Transverse colon (tissue), 4 donors: ENCODE measurements at places on chromosomes 4 and X. TPM values are rescaled to one million over a fixed set of nuclear protein-coding genes. Genes with fewer than 3 reads are reported as not detected.
A peak's percentile ranks its signal among the peaks of the same experiment; 100 is the strongest.

- H3K4me1 ChIP-seq = no peaks in the 10 kb centered on the region
- no peak overlapping the region for H3K27ac ChIP-seq
- peaks cover 14% of the 10 kb centered on the region for H3K36me3 ChIP-seq
Observed at GRCh38 chr4:15037923-15038541, 35.8 kb downstream of the CPEB2 start.

GRCh38 chr4:110627977-110628662 is 5.2 kb upstream of the PITX2 start:
- H3K27ac ChIP-seq = no peak overlapping the region
- peaks cover 100% of the 10 kb centered on the region for H3K27me3 ChIP-seq
- DNase-seq = no peak
- H3K4me1 ChIP-seq = no peaks in the 10 kb centered on the region
- H3K36me3 ChIP-seq = no peaks in the 10 kb centered on the region
- H3K4me3 ChIP-seq = no peak overlapping the region

GRCh38 chr4:112523764-112524505 is 8.0 kb upstream of the NEUROG2 start:
- no peak overlapping the region for H3K27ac ChIP-seq
- H3K4me3 ChIP-seq = peak overlapping the region; percentile 20
- H3K36me3 ChIP-seq = no peaks in the 10 kb centered on the region
- H3K4me1 ChIP-seq = peaks cover 27% of the 10 kb centered on the region
- peak; percentile 76 for DNase-seq

- H3K4me1 ChIP-seq = peaks cover 23% of the 10 kb centered on the region
- no peak for DNase-seq
- H3K27me3 ChIP-seq = no peaks in the 10 kb centered on the region
- no peak overlapping the region for H3K4me3 ChIP-seq
- H3K27ac ChIP-seq = no peak overlapping the region
- no peaks in the 10 kb centered on the region for H3K36me3 ChIP-seq
Observed at GRCh38 chr4:26912069-26912468, 51.4 kb downstream of the STIM2 start.

GRCh38 chr4:833156-833555 is 7.2 kb upstream of the CPLX1 start:
- no peaks in the 10 kb centered on the region for H3K4me1 ChIP-seq
- no peak overlapping the region for H3K27ac ChIP-seq
- H3K27me3 ChIP-seq = peaks cover 38% of the 10 kb centered on the region

- DNase-seq = no peak
- peaks cover 30% of the 10 kb centered on the region for H3K27me3 ChIP-seq
- H3K27ac ChIP-seq = no peak overlapping the region
- peak overlapping the region; percentile 45 for H3K4me3 ChIP-seq
Observed at GRCh38 chrX:53319614-53320542, 38.5 kb upstream of the IQSEC2 start.

CPLX1 gene
- 0.41 TPM for total RNA-seq

DGKK gene
- total RNA-seq = not detected

TMPRSS11D gene
- not detected for total RNA-seq
